T-helper 17 cell (primary cell): ENCODE measurements at places on chromosomes 7 and 10. TPM values are rescaled to one million over a fixed set of nuclear protein-coding genes. Genes with fewer than 3 reads are reported as not detected.

- no peak for DNase-seq
- peaks cover 75% of the 10 kb centered on the region for H3K27me3 ChIP-seq
- H3K27ac ChIP-seq = no peak overlapping the region
- peaks cover 3% of the 10 kb centered on the region for H3K36me3 ChIP-seq
These were observed 74.0 kb downstream of the FAM241B start for GRCh38 chr10:69703766-69704630.

RARRES2 gene
- total RNA-seq = not detected

GRCh38 chr7:151321341-151321740 lies 20.3 kb upstream of the NUB1 start:
- no peak overlapping the region for H3K4me3 ChIP-seq
- no peak for DNase-seq
- peaks cover 5% of the 10 kb centered on the region for H3K27me3 ChIP-seq
- H3K27ac ChIP-seq = no peak overlapping the region
- no peaks in the 10 kb centered on the region for H3K36me3 ChIP-seq
- H3K4me1 ChIP-seq = peaks cover 4% of the 10 kb centered on the region

GRCh38 chr7:55545496-55545895 lies 26.8 kb downstream of the VOPP1 start:
- peaks cover 2% of the 10 kb centered on the region for H3K36me3 ChIP-seq
- no peaks in the 10 kb centered on the region for H3K27me3 ChIP-seq
- DNase-seq = no peak
- no peak overlapping the region for H3K4me3 ChIP-seq

DNA sequence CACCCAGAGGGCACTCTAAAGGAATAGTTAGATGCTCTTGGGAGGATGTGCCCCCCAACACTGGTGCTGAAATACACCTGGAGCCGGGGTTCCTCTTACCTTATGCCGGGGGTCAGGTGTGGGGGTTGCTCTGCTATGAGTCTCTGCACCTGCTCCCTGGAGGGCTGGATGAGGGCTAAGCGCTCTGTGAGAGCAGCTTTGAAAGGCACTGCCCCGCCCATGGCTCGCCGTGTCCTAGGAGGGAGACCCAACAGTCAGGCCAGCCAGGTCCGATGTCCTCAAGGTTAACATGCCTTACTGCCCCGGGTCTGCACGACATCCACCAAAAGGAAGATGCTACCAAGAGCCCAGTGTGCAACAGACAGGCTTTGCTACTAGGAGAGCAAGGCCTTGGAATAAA lies 31.7 kb downstream of the PSPH start:
- no peaks in the 10 kb centered on the region for H3K36me3 ChIP-seq
- H3K27me3 ChIP-seq = no peaks in the 10 kb centered on the region
- no peak overlapping the region for H3K4me3 ChIP-seq
- H3K27ac ChIP-seq = no peak overlapping the region
- no peak for DNase-seq
- peaks cover 2% of the 10 kb centered on the region for H3K4me1 ChIP-seq
